ENCODE measurements at places on chromosomes 5 and 9.

GRCh38 chr9:79660615-79661014 is 88.8 kb downstream of the TLE4 start:
- DNase-seq: no peak

- no peak for DNase-seq
Measured at GRCh38 chr5:78929833-78930232, 55.3 kb downstream of the ARSB start.

GRCh38 chr5:26761446-26761845 is 276.9 kb downstream of the CDH9 start:
- DNase-seq: no peak

DNA sequence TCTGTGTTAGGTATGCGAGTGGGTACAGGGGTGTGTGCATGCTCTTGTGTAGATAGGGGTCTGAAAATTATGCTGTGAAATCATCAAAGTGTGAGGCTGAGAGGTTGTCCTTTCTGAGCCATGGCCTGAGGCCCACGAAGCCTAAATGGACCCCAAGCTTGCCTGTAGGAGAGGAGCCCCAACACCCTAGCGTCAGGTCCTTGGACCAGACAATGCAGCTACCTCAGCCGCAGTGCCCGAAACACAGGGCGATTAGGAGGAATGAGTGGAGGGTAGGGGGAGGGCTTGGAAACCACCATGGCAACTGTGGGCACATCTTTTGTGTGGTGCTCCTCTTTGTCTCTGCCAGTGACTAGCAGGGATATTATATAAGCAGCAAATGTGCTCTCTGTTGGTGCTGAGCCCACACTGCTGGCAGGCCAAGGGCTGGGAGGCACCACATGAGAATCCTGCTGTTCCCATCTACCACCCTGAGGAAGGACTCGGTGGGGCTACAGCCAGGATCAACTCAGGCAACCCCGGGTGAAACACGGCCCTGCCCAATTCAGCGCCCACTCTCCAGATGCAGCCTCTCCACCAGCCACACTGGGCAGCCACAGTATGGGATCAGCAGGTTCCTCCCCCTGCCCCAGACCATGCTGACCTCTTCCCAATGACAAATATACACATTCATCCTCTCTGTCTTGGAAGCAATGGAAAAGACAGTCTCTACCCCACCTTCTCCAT is 84.6 kb upstream of the FSTL4 start:
- DNase-seq: no peak

- no peak for DNase-seq
Measured at GRCh38 chr5:120088836-120089235, 375.3 kb upstream of the PRR16 start.

DNA sequence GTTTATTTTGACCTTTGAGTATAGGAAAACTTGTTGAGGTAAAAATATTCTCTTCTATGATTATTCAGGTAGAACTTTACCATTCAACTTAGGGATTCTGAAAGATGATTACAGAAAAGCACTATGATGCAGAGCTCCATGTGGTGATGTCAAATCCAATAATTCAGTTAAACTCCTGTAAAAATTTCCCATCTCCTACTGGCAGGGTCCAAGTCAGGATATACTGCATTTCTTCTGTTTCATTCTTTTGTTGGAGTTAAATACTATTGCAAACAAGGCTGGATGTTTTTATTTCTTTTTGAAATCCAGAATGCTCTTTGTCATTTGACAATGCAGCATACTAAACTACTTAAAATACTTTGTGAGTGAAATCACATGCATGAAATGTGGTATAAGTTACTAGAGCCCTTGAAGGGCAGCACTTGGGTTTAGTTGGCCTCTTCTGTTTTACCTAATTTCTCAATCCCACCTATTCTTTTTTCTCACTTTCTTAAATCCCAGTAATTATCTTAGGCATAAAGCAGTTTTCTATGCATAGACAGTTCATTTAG is 204.5 kb downstream of the FBXL7 start:
- DNase-seq: no peak

DNA sequence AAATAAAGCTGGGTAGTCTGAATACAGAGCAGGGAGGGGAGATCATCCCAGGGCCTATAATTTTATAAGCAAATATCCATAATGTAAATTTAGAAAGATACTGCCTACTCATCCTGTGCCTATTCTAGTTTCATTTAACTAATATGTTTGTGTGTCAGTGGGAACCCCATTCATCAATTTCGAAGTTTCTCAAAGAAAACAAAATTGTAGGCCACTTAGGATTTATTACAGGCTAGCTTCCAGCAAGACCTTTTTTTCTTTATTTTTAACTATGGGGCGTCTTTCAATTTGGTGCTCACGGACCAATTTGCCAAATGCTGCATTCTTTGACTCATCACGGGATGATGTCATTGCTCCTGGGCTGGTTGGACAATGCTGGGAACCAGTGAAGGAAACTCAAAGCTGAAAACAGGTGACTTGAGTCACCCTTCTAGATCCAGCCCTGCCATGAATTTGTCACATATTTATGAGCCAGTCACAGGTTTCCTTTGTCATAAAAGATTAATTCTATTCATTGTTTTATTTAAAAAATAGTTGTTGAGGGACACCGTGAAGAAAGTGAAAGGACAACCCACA is 13.4 kb downstream of the PCSK5 start:
- peak; percentile 80 for DNase-seq

- DNase-seq: peak; percentile 12
Measured at GRCh38 chr9:75615284-75615683, 275.2 kb upstream of the PCSK5 start.

Measured in urothelium cell line (cell line).